ENCODE measurements at places on chromosomes 5 and 9.

- no peak for DNase-seq
Observed at GRCh38 chr5:144960296-144960695, 789.6 kb downstream of the KCTD16 start.

DNA sequence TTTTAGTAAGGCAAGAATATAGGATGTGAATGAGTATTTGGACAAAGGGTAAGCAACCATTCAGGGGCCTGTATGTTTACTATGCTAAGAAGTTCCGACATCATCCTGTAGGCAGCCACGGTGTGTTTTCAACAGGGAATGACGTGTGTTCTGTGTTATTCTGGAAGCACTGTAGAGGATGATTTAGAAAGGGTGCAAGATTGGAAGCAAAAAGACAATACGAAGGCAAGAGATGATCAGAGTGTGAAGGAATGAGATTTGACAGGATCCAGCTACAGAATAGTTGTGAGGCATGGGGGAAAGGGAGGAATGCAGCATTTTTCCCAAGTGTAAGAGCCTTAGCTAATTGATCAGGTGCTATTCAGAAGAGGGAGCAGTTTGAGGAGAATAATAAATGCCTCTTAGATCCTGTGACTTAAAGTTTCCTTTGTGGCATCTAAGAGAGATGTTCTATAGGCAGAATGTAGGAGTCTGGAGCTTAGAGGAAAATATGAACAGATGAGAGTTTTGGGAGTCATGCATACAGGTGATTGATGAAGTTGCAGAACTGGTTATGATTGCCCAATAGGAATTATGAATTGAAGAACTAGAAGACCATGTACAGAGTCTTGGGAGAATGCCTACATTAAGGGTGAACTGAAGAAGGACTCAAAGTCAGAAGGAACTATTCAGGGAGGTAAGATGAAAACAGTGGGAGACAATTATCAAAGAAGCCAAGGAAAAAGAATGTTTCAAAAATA is 2.5 kb downstream of the SMC5 start:
- no peak for DNase-seq

DNA sequence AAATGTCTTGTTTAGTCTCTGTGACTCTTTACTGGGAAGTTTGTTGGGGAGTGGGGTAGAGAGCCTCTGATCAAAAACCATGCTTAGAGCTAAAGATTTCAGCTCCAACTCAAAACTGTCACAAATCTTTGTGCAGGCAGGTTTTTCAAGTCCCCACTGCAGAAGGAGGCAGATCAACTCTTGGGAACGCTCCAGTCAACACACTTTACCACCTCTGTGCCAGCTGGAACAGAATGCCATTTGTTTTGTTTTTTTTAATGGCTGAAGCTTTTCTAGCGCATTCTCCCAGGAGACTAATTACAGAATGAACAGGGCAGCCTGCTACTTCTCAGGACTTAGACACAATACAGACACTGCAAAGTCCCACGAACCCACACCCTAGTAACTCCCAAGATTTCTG is 17.9 kb upstream of the LHX6 start:
- DNase-seq: no peak

DNA sequence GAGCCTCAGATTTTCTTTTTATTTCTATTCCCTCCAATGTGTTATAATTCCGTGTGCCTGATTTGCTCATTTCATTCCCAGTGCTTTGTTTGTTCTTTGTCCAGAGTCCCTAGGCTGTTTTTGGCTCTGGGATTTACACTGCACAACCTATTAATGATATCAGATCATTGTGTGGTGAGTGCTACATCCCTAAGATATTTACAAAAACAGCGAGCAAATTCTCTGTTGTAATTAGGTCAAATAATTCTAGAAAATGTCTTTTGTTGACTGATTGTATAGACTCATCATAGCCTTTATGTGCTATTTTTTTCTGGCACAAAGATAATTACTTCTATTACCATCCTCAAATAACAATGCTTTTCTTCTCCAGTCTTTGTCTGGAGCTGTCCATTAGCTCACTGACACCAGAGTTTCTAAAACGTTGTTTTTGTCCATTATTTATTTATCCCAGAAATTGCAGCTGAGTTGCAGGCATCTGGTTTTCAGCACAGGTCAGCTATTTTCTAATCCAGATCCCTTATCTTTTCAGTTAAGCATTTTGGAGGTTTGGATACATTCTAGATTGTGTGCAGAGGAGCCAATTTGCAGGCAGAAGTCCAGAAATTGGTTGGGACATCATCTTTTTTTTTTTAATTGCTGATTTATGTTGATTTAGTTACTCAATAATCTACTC is 379.9 kb upstream of the DMAC1 start:
- no peak for DNase-seq

GRCh38 chr9:121268598-121268850 is 562 bp downstream of the GSN start:
- no peak for DNase-seq

DNA sequence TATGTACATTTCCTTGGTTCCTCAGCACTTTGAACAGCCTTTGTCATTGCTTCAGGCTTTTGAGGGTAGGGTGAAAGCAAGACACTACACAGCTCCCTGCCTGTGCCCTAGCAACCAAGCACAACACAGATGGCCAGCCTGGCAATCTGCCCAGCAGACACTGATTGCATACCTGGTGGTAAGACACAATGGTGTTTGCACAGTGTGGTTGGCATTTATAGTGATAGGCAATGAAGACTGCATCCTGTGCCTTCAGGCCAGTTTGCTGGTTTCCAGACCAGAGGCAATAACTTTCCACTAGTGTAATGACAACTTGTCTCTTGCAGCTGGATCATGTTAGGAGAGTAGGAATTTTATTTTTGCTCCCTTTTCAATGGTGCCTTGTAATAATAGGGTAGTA is 144.5 kb upstream of the TNC start:
- DNase-seq: no peak

DNA sequence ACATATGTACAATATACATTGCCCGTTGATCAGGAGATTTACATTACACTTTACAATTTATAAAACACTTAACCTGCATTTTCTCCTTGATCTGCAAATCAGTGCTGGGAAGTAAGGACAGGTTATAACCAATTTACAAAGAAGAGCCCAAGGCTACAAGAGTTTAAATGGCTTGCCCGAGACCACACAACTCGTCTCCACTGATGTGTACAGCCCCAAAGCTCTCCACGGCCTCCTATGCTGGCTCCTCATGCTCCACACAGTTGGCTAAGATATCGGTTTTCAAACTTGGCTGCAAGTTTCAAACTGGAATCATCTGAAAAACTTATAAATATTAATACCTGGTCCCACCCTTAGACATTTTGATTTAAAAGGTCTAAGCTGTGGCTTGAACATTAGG is 10.3 kb downstream of the ACTL7B start:
- DNase-seq: no peak

DNA sequence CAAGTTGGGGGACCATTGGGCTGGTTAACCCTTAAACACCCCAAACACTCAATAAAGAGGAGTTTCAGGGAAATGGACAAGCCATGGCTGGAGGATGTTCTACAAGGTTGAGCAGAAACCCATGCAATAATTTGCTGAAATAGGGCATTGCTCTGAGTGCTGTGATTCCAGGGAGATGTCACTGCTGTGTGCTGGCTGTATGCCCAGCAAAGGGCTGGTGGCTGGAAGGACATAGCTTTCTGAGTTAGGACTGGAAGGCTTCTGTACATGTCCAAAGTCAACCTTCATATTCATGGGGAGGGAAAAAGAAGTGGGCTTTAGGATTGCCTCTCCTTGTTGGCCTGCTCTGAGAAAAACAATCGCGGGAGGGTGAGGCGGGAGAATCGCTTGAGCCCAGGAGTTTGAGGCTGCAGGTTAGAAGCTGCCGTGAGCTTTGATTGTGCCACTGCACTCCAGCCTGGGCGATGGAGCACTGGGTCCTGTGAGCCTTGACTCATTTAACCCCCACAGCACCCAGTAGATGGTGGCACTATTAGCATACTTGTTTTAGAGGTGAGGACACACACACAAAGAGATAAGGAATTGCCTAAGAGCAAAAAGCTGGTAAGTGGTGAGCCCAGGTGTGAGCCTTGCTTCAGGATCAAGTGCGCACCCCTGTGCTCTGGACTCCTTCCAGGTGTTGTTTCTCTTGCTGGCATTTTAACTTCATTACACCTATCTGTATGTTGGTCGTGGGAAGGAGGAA is 20.4 kb downstream of the IL12B start:
- DNase-seq: no peak

- DNase-seq: no peak
Observed at GRCh38 chr5:109519416-109519815, 109.6 kb upstream of the PJA2 start.

DNA sequence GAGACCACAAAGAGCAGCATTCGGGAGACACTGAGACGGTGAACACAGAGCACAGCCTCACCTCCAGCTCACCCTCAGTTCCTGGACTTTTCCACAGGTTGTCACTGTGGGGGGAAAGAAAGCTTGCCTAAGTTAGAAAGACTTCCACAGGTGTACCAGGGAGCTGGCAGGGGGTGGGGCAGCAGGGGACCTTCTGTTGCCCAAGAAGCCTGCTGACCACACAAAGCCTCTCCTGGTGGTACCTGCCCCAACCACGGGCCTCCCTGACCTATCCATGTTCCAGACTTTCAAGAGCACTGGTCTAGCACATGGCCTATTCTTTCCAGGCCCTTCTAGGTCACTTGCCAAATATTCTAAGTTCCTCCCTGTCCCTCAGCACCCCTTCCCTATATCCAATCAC is 550.8 kb downstream of the BNC2 start:
- no peak for DNase-seq

DNA sequence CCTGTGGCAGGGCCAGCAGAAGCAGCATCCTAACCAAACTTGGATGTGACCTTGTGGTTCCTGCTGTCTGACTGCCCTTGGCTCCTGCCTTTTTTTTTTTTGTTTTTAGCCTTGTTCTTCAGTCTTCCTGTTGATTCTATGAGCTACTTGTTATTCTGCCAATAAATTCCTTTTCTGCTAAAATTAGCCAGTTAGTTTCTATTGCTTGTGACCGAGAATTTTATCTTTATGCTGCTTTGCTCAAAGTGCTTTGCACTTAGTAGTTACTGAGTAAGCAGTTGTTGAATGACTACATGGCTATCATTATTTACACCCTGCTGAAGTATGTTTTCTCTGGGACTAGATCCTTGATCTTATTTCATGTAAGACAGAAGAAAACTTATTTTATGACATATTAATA is 20.8 kb upstream of the ATG10 start:
- no peak for DNase-seq

DNA sequence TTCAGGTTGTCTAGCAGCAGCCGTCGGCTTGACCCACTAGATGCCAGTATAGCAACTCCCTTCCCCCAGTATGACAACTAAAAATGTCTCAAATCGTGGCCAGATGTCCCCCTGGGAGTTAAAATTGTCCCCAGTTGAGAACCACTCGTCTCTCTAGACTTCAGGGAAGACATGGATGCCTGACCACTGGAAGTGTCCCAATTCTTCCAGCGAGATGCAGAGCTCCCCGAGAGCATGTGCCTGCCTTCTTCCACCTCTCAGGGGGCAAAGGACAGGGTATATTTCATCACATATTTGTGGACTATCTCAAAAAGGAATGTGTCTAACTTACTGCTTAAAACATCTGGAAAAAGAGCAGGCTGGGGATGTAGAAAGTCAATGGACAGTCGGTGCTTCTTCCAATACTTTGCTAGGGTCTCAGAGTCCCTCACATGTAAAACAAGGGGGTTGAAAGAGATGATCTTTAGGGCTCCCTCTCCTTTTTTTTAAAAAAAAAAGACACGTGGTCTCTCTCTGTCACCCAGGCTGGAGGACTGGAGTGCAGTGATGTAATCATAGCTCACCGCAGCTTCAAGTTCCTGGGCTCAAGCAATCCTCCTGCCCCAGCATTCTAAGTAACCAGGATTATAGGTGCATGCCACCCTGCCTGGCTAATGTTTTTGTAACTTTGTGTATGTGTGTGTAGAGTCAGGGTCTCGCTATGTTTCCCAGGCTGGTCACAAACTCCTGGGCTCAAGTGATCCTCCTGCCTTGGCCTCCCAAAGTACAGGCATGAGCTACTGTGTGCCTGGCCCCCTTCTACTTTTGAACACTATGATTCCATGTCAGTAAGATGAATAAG is 190.6 kb downstream of the DAB2IP start:
- no peak for DNase-seq

- no peak for DNase-seq
Observed at GRCh38 chr5:10695759-10696543, 65.1 kb downstream of the DAP start.

GRCh38 chr5:170293273-170293672 is 4.3 kb downstream of the LCP2 start:
- peak; percentile 74 for DNase-seq

GRCh38 chr5:65247594-65247993 is 234.1 kb downstream of the ADAMTS6 start:
- DNase-seq: no peak

- no peak for DNase-seq
Observed at GRCh38 chr5:112703866-112704820, 33.5 kb upstream of the APC start.

- DNase-seq: no peak
Observed at GRCh38 chr5:134255418-134256150, 29.7 kb upstream of the PPP2CA start.

- DNase-seq: no peak
Observed at GRCh38 chr5:162128117-162128516, 60.5 kb downstream of the GABRG2 start.

DNA sequence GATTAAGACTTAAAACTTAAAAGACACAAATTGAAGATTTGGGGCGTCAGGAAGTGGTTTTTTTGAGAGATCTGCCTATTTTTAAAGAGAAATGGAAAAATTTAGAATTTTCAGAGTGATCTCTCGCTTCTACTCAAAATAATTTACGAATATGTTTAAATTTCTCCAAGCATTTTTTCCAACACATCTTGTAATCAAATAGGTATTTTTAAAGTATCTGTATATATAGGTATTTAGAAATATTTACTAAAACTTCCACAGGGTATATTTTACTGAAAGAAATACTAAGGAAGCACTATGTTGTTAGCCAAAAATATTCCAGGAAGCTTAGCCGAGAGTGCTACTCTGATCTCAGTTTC is 9.8 kb upstream of the PCDHB1 start:
- DNase-seq: no peak

DNA sequence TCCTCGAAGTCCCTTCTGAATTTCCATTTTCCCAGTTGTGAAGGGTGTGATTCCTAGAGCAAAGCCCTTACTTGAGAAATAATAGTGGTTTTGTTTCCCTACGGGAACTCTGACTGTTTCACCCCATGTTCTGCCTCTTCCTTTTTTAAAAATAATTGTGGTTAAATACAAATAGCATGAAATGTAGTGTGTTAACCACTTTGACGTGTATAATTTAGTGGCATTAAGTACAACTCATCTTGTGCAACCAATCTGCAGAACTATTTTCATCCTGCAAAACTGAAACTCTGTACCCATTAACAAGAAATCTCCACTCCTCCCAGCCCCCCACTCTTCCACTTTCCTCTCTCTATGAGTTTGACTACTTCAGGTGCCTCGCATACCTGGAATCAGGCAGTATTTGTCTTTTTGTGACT is 35.6 kb upstream of the HAND1 start:
- DNase-seq: peak; percentile 35

DNA sequence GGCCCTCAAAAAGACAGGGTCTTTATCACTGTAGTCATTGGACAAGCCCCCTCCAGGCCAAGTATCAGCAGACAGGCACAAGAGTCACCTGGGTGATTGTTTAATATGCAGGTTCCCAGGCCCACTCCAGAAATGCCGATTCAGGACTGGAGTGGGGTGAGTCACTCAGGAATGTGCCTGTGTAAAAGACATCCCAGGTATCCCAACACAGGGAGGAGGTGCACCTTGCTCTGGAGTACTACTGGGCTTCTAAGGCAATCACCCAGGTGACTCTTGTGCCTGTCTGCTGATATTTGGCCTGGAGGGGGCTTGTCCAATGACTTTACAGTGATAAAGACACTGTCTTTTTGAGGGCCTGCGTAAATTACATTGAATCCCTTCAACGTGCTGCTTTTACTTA is 40.6 kb downstream of the ACTL7B start:
- DNase-seq: no peak
